GM23338 (cell line): ENCODE measurements at places on chromosomes 2 and 18.

- DNase-seq: no peak
Observed at GRCh38 chr18:58076052-58076451, 32.0 kb downstream of the NEDD4L start.

DNA sequence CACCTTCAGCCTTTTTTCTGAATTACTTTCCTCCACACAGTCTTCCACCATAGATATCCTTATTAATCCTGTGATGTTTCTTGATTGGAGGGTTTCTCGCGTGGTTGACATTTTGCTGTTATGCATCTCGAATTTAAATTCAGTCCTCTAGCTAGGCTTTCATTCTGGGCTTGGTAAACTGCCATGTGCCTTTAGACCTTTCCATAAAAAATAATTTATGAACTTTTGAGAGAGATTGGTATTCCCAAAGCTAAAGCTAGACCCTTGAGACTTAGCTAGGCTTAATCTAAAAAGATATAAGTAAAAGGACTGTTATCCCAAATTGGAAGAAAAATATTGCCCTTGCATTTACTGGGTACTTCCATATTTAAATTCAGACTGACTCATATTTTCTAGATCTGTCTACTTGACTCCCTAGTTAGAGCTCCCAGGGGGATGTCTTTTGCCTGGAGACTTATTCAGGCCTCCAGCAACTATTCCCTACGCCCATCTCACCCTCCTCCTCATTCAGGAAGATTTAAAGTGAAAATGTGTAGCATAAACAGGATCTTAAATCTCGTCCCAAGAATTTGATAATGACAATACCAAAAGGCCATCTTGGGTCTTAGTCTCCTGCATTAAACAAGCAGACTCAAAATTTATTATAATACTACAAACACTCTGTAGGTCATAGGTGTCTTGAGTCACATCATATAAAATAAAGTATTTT, 60.3 kb downstream of the KIAA2012 start:
- DNase-seq: no peak

DNA sequence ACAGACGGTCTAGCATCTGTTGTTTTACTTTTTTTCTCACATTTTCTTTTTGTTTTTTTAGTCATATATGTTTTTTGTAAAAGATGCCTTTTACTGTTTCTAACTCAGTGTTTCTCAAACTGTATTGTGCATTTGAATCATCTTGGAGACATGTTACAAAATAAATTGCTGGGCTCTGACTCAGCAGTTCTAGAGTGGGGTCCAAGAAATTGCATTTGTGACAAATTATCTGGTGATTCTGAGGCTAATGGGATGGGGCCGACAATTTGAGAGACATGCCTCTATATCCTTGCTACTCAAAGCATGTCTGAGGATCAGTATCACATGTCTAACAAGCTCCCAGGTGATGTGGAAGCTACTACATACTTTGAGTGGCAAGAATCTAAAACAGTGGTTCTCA, 478.8 kb downstream of the PLCL1 start:
- no peak for DNase-seq

DNA sequence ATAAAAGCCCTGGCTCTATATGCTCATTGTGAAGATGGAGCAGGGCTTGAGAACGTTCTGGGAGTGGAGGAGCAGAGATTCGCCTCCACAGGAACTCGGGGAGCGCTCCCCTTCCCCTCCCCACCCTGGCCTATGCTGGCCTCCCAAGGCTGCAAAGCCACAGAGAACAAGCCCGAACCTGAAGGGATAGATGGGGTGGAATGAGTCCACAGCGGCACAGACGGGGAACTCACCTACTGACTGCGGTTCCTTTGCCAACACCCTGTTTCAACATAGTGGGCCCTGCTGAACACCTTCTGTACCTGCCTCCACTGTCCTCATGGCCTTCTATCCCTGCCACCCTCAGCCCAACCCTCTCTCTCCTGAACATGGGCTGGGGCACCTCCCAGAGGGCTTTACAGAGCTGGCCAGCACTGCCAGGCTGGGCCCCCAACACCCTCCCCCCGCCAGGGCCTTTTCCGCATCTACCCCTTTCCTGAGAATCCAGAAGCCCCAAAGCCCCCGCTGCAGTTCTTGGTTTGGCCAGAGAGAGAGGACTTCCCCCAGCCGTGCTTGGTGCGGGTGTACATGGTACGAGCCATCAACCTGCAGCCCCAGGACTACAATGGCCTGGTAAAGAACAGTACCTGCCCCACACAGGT, 41.5 kb downstream of the LMAN2L start:
- DNase-seq: no peak

GRCh38 chr2:237488901-237489860, 2.1 kb downstream of the MLPH start:
- no peak for DNase-seq

DNA sequence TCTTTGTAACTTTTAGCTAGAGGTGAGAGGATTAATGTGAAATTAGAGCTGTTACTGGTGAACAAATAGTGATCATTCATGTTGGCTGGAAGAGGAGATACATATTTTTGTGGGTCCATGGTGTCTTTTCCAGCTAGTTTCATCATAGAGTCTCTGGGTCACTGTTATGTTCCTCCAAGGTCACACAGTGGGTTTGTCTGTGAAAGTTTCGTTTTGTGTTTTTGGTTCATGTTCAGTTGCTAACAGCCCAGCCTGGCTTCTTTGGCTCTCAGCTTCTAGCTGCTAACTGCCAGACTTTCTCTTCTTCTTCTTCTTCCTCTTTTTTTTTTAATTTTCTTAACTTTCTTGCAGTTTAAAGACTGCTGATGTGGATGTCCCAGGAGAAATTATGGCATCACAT, 480.0 kb upstream of the SYT4 start:
- no peak for DNase-seq

- DNase-seq: no peak
Observed at GRCh38 chr2:189557373-189557772, 23.2 kb downstream of the SLC40A1 start.

- no peak for DNase-seq
Observed at GRCh38 chr18:69885841-69886531, 61.7 kb downstream of the CD226 start.

- DNase-seq: no peak
Observed at GRCh38 chr2:171798156-171798820, 95.8 kb downstream of the SLC25A12 start.
